ENCODE measurements at places on chromosomes 11 and 22. TPM values are rescaled to one million over a fixed set of nuclear protein-coding genes. Genes with fewer than 3 reads are reported as not detected.

DNA sequence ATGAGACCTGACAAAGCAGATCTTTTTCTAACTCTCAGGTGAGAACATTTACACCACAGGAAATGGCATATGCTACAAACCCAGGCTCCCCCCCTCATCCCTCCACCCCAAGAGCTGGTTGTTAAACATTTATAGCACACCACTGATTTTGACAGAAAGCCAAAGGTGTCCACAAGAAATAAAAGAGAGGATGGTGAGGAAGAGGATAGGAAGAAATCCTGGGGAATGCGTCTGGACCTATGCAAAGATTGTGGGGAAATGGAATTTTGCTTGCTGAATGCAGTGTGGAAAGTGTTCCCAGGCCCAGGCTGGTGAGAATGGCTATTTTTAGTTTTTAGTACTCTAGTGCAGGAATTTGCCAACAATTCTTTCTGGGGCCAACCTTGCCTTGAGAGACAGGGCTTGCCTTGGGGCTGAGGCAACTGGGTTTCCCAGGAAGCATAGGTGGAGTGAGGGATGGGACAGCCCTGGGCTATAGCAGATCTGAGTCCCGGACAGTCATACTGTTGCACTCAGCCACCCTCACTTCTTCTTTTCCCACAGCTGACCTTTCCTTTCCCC is 163.9 kb downstream of the ADAMTS15 start:
- no peak for DNase-seq

DNA sequence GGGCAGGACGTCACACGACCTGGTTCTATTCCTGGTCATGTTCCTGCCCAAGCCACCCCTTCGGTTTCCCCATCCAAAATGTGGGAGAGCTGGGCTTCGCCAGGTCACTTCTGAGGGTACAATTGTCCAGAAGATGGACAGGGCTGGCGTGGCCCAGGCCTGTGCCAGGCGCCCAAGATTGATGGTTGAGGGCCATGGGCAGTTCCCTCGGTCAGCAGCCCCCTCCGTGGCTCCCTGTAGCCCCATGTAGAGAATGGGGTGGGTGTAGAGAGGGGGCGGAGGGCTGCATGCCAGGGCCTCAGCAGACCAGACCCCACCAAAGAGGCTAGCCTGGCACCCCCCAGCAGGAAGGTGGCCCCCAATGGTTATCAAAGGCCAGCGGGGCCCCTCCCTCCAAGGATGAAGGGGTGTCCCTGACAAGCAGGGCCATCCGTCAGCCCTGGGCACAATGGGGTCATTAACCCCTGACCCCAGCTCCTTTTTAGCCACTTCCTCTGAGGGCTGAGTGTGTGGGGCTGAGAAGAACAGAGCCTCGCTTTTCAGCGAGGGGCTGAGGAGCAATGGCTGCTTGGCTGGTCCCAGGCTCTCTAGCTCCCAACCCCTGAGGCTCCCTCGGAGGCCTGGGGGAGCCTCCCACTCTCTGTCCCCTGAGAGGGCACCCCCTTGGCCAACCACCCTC is 11.0 kb upstream of the PICK1 start:
- no peak for DNase-seq

- no peak for DNase-seq
Measured at GRCh38 chr11:68828155-68828931, 13.4 kb downstream of the CPT1A start.

DNA sequence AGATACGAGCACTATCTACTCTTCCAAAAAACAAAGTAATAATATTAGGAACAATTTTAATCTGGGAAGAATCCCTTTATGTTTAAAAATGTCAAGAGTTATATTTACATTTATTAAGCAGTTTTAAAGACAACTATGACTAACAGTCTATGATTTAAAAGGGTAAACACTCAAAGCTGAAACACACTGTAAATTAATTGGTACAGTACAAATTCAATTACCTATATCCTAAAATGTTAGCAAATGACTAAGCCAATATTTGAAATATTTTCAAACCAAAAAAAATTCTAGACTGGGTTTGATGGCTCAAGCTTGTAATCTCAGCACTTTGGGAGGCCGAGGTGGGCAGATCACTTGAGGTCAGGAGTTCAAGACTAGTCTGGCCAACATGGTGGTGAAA is 36.0 kb upstream of the CHRNA10 start:
- DNase-seq = no peak

CCDC89 gene
- 1.8 TPM for total RNA-seq

VWCE gene
- 0.49 TPM for total RNA-seq
